ENCODE measurements at places on chromosomes 2 and 18. TPM values are rescaled to one million over a fixed set of nuclear protein-coding genes. Genes with fewer than 3 reads are reported as not detected.

- no peak for DNase-seq
Observed at GRCh38 chr2:205984381-205984780, 101.6 kb downstream of the INO80D start.

DNA sequence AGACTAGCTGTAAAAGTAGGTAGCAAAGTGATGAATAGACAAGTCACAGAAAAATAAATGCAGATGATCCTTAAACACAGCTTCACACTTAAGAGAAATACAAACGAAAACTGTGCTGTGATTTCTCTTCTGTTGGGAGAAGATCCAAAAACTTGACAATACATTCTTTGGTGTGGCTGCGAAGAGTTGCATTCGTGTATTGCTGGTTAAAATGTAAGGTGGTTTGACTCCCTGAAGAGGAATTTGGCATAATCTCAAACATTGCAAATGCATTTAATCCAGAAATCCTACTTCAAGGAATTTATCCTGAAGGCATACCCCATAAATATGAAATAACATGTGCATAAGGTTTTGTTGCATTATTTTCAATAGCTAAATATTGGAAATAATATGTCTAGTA is 7.1 kb downstream of the CCNYL1 start:
- no peak for DNase-seq

GRCh38 chr2:10752236-10752635 is 30.8 kb downstream of the ATP6V1C2 start:
- DNase-seq = no peak

DNA sequence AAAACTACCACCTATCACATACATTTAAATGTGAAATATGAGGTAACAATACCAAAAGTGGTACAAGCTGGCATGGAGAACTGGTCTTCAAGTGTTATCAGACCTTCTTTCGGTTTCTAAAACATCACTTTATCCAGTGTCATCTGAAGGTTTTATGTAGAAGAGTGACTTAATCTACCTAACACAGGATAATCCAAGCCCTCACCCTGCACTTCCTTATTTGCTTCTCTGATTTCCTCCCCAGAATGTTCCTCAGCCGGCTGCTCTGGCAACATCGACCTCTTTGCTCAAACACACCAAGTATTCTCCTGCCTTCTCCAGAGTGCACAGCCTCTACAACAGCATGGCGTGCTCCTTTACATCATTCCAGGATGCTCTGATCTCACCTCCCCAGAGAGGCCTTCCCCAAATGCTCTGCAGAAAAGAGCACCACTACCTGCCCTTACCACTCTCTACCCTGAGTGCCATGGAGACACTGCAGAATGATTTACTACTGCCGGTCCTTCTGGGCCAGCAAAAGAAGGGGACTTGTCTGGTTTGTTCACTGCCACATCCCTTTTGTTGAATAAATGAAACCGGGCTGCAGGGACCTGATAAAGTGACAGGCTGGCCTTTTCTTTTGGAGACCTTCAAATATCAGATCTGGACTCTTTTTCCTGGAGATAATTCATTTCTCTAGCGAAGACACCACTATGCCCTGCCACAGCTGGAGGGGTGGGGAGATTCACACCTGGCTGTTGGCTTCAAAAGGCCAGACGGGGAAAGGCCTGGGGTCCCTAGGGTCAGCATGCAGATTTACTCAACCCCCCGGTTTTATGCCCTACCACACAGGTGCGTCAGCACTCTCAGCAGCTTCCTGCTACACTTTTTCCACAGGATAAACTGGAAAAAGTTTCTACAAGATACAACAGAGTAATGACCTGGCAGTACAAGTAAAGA is 42.0 kb downstream of the TTR start:
- DNase-seq = no peak

- no peak for DNase-seq
Observed at GRCh38 chr2:109519513-109519912, 94.3 kb downstream of the SEPTIN10 start.

DNA sequence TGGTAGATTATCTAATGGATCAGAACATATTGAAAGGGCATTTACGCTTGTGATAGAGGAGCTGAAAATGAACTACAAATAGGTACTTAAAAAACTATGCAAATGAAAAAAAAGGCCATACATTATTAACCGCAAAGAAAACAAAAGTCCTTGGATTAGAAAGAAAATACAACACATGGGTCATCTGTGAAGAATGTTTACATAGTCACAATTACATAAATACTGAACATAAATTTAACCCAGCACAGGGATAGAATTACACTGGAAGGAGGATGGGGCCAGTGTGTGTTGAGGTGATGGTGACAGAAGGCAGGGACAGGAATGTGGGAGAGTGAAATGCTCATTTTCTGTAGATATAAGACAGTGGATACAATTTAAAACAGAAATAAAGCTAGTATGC is 6.6 kb downstream of the NTSR2 start:
- DNase-seq = no peak

- no peak for DNase-seq
Observed at GRCh38 chr2:182718459-182718858, 2.4 kb downstream of the DNAJC10 start.

DNA sequence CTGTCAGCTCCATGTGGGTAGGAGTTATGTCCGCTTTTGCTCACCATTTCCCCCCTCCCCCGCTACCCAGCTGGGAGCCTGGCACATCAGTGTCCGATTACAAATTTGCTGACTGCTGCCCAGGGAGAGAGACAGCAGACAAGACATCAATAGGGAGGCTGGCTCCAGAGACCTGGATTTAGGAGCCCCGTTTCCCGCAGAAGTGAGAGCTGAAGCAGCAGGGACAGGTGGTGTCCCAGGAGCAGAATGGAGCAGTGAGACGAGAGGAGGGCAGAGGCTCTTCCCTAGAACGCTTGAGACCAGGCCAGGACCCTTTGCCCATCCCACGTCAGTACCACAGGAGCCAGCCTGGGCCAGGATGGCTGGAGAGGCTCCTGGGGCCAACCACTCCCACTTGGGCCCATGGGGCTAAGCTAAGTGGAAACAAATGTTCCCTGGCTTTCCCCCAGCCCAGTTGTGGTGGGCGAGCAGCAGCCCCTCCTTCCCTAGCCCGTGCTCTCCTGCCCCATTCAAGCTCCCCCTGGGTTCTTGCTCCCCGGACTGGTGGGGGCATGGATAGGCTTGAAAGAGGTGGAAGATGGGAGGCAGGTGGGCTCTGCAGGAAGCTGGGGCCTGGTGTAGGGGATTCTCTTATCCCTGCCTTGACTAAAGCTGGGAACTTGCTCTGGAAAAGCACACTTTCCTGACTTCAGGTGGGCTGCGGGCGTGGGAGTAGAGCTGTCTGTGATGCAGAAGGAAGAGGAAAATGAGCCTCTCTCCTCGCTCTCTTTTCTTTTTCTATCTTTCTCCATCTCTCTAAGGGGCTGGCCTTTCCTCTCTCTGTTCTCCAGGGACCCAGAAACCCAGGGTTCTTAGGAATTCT is 4.1 kb upstream of the WNT6 start:
- DNase-seq = no peak

GRCh38 chr18:23300231-23300805 is 152.8 kb upstream of the RIOK3 start:
- no peak for DNase-seq

DNA sequence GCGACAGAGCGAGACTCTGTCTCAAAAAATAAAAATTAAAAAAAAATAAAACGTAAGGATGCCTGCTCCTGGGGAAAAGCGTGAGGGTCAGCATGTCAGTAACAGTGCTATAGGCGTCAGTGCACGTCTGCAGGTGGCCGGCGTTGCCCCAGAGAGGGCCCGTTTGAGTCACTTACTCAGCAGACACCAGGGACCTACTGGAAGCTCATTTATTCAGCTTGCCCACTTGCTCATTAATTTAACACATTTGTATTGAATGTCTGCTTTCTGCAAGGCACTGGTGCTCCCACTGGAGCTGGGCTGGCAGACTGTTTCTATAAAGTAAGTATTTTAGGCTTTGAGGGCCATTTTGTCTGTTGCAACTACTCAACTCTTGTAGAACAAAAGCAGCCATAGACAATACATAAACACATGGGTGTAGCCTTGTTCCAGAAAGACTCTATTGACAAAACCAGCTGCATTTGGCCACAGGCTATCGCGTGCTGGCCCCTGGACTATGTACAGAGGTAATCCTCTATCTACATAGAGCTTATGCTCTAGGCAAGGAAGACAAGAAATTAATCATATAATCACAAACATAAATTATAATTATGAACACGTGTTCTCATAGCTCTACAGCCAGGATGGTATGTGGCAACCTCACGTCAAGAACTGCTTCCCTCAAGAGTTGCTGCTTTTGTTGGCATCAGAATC is 73.2 kb downstream of the KLHL29 start:
- no peak for DNase-seq

GRCh38 chr2:43376523-43377198 is 150.3 kb upstream of the ZFP36L2 start:
- DNase-seq = no peak

DNA sequence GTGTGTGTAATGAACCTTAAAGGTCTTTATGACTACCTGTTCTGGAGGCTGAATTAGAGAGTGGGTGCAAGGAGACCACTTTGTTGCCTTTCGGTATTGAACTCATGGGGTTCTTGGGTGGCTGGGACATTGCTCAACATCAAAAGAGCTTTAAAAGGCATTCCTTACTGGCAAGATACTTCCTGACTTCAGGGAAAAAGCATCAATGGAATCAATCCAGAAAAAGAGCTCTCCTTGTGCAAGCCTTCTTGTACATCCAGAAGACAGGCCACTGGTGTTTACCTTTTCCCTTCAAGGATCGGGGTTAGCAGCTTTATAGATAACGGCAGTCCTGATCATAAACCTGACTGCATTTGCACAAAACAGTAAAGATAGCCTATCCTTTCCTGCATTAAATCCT is 9.5 kb downstream of the PNO1 start:
- DNase-seq = no peak

DNA sequence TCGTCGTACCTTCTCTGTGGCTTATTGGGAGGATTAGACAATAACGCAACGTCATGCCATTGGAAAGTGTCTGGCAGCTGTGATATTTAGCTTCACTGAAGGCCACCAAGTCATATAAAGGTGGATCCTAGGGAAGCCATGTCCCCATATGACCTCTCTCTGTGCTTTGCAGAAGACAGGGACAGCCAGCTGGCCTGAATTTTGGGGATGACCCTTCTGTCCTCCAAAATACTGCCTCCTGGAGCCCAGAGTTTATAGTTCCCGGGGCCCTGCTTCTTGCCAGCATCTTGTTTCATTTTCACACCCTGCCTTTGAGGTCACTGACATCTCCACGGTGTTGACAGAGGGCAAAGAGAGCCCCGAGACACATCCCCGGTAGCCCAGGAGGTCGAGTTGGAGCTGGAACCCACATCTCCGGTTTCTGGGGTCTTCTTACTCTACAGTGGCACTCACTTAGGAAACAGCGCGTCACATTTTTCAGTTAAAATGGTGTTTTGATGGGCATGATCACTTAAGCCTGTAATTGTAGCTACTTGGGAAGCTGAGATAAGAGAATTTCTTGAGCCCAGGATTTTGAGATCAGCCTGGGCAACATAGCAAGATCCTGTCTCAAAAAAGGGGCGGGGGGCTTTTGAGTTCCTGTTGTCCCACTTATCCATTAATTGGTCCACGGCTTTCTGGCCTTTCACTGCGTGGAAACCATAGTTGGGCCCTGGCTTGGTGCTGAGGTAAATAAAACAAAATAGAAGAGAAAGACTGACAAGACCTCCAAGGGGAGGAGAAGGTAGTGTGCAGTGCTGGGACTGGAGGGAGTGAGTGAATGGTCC is 101.1 kb downstream of the DDX1 start:
- no peak for DNase-seq

DNA sequence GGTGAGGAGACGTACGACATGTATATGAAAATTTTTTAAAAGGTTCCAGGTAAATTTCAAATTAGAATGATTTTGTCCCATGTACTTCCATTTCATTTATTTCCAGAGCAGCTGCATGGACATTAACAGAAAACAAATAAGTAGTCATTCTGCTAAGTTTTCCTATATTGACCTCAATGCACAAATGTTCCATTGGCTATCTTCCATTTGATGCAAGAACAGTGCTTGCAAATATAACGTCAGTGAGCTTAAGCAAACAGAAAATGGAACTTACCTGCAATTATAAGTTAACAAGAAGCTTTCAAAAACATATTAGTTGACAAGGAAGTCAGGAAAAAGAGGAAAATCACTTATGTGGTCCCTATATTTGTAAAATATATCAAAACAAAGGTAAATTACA is 16.6 kb downstream of the PAIP2B start:
- no peak for DNase-seq

The CYTIP gene
- 596 TPM for total RNA-seq

The MEP1B gene
- 0.35 TPM for total RNA-seq

The AMER3 gene
- total RNA-seq = not detected

The CAVIN2 gene
- not detected for total RNA-seq

The TLX2 gene
- 0.25 TPM for total RNA-seq

The TSPYL6 gene
- total RNA-seq = not detected

The MGAT4A gene
- 59.1 TPM for total RNA-seq
